ENCODE measurements at places on chromosomes 11 and 22. TPM values are rescaled to one million over a fixed set of nuclear protein-coding genes. Genes with fewer than 3 reads are reported as not detected.
A peak's percentile ranks its signal among the peaks of the same experiment; 100 is the strongest.

GRCh38 chr22:32576553-32577253 is 102.1 kb downstream of the FBXO7 start:
- DNase-seq, result no peak

DNA sequence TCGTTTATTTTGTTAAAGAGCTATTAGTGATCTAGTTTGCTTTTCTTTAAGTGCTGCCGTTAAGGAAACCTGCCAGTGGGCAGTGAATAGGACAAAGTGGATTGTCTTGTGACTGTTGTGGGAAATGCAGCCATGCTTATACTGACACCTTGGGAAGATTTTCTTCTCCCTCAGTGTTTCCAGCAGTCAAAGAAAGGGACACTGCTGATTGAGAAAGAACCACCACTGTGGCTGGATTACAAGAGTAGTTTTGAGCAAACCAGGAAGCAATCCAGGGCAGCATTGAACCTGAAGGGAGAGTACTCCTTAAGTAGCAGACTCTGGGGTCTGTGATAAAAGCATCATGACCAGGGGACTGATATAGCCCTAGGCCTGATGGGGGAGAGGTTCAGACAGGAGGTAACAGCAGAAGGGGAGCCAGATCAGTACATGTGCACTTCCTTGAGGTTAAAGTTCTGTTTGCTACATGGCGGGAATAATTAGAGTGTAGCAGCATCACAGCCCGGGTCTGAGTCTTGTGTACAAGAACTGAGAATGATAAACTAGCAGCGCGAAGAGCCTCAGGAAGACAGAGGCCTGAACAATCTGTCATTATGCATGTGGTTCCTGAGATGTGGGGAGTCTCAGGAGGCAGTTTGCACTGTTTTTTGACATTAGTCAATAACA is 167.8 kb downstream of the C11orf91 start:
- no peak for DNase-seq

DNA sequence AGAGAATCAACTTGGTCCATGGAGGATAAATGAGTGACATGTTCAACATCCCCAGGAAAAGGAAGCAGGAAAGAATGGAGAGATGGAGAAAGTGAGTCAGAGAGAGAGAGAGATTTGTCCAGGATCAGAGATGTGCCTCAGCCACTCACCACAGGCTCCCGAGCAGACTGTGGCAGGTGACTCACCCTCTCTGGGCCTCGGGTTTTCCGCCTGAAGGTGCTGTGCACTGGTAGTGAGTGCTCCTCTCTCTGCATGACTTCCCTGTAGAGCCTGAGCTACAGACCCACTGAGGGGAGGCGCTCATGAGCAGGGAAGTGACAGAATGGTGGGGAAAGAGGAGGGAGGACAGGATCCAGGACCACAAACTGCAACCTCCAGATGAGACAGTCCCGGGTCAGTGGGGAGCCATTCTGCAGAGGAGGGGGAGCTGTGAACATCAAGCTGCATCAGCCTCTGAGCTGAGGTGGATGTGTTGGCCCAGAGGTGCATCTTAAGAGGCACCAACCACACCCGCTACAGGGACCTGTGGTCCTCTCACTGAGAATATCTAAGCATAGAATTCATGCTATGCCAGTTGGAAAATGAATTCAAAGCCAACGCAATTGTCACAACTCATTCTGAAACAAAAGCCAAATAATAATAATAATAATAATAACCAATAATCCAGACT is 433.4 kb downstream of the BRD1 start:
- DNase-seq, result no peak

DNA sequence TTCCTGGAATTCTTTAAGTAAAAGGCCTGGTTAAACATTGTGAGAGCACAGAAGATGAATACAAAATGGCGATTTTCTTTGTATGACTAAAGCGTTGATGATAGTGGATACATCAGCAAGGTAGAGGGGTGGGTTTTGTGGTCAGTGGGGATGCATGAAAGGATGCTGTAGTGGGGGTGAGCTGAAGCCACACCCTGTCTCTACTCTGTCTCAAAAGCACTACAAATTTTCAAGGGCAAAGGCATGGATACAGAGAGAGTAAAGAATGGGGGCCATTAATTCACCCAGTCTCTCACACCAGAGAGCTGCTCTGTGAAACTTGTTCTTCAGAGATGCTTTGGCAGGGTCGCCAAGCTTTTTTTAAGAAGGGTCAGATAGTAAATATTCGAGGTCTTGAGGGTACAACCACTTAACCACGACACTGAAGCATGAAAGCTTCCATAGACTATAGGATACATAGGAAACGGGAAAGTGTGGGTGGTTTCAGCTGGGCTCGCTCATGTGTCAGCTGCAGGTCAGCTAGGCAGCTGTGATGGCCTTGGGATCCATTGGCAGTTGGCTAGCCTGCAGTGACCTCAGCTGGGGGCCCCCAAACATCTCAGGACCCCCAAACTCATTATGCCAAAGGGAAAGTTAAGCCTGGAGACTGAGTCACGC is 8.3 kb downstream of the TMEM138 start:
- no peak for DNase-seq

GRCh38 chr11:27551127-27551526 is 44.6 kb upstream of the LIN7C start:
- no peak for DNase-seq

- no peak for DNase-seq
Measured at GRCh38 chr11:69645801-69646492, 5.0 kb downstream of the CCND1 start.

GRCh38 chr22:43925433-43926348 is 2.1 kb downstream of the PNPLA3 start:
- DNase-seq, result no peak

Gene FBLN1
- not detected for total RNA-seq

Gene ANGPTL5
- not detected for total RNA-seq

Gene PDE3B
- 79.2 TPM for total RNA-seq

Gene SCGB2A2
- not detected for total RNA-seq

Gene TYR
- total RNA-seq, result not detected

GRCh38 chr11:2699531-2700414 is at the start of gene KCNQ1OT1:
Gene KCNQ1OT1 (minus strand): TSS chr11:2699994.
- DNase-seq, result peak; percentile 89

Gene TECTA
- 0.39 TPM for total RNA-seq

GRCh38 chr22:21573750-21574494 is 6.4 kb downstream of the UBE2L3 start:
- no peak for DNase-seq

DNA sequence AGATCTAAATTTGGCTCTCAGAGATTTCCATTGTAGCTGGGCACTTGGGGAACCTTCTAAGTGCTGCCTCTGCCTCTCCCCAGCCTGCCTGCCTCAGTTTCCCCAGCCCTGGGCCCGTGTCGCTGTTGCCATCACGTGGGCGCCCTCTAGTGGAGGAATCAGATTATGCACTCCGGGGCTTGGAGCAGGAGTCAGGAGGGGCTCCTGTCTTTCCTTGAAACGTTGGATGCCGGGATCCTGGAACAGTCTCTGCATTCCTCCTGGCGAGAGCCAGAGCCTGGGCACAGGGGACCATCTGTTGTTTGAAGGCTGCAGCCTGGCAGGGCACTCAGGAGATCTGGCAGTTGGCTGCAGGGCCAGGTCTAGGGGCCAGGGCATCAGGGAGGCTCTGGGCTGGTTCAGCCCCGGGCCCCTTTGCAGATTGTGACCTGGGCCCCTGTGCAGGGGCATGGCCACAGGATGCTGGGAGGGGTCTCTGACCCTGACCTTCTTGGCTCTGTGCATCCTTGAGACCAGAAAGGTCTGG is 71.6 kb downstream of the LRP5 start:
- DNase-seq, result peak; percentile 71

Gene CLCF1
- total RNA-seq, result 0.93 TPM

Gene MPEG1
- not detected for total RNA-seq

Gene GPR83
- 0.19 TPM for total RNA-seq

Gene SGSM1
- total RNA-seq, result 0.14 TPM

- no peak for DNase-seq
Measured at GRCh38 chr11:72834905-72835304, 20.7 kb downstream of the ATG16L2 start.

DNA sequence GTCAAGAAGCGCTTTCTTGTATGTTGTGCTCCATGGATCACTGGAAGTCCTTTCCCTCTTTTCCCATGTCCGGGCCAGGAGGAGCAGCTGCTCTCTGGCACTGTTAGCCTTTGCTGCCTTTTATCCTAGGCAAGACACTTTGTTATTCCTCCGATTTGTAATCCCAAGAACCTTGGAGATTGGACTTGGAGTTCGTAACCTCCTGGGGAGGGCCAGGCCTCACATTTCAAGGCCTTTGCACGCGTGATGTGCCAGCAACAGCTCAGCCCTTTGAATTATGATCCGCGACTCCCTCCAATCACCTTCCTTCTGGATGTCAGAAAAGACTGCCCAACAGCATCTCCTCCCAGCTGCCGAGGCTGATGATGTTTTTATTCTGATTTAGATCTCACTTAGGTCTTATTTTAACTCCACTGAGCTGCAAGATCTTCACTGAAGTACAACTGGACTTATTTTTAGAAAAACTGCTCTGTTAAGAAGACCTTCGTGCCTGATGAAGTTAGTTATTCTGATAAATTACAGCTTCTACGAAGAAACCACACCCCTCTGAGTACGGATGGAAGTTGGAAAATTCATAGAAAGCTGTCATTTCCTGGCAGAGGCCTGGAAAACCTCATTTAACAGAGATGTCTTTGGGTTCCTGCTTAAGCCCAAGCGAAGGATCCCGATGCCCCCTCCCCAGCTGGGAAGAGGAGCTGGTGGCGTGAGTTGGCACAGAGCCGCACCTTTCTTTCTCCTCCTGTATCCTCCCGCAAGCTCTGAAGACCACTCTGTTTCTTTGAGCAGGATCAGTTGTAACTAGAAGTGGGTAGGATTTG is 62.4 kb downstream of the PARVB start:
- DNase-seq, result no peak
